Activated CD4-positive, alpha-beta T cell treated with anti-CD3 and anti-CD28 coated beads for 24 hours (primary cell): ENCODE measurements at places on chromosomes 16 and 17.

DNA sequence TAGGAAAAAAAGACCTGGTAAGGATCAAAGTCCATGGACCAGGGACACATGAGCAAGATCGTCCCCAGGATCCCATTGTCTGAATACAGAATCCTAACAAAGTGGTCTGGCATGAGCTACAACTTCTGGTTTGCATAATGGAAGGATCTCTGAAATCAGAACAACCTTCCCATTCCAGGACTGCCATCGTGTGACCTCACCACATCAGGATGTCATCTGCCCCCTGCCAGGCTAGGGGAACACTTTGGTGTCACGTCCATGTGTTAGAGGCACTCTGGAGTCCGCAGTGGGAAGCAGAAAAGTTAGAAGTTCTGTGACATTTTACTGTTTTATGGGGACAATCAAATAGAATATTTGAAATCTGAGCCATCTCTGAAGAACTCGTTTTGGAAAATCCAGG lies 160.7 kb downstream of the RGS9 start:
- no peak for DNase-seq

DNA sequence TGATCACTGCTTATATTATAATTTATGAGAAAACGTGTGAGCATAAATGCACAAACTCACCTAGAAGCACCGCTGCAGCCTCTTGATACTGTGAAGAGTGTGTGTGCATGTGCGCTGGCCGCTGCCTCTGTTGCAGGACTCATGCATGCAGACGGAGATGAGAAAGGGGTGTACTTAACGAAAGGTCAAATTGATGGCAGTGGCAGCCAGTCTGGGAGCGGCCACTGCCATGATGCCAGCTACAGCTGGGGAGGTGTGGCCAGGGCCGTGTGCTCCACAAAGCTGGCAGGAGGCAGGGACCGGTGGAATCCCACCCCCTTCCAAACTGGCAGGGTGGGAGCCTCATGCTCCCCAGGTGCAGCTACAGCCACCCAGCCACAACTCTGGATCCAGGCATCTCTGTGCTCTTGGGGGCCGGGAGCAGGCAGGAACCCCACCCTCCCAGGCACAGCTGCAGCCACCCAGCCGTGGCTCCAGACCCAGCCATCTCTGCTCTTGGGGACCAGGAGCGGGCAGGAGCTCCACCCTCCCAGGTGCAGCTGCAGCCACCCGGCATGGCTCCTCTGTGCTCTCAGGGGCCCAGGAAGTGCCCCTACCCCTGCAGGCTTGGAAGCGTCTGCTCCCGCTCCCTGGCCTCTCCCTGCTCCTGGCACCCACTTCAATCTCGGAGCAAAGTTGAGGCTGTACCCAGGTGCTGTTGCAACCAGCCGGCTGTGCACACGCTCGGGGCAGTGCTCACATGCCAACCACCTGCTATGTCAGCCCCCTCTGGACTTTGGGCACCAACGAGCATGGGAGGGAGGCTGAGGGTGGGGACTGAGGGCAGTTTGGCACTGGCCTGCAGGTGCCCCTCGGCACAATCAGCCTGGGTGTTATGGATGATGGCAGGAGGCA lies 77.5 kb upstream of the CHMP6 start:
- DNase-seq = no peak

GRCh38 chr17:31327534-31328159 lies 6.2 kb upstream of the EVI2A start:
- DNase-seq = no peak

DNA sequence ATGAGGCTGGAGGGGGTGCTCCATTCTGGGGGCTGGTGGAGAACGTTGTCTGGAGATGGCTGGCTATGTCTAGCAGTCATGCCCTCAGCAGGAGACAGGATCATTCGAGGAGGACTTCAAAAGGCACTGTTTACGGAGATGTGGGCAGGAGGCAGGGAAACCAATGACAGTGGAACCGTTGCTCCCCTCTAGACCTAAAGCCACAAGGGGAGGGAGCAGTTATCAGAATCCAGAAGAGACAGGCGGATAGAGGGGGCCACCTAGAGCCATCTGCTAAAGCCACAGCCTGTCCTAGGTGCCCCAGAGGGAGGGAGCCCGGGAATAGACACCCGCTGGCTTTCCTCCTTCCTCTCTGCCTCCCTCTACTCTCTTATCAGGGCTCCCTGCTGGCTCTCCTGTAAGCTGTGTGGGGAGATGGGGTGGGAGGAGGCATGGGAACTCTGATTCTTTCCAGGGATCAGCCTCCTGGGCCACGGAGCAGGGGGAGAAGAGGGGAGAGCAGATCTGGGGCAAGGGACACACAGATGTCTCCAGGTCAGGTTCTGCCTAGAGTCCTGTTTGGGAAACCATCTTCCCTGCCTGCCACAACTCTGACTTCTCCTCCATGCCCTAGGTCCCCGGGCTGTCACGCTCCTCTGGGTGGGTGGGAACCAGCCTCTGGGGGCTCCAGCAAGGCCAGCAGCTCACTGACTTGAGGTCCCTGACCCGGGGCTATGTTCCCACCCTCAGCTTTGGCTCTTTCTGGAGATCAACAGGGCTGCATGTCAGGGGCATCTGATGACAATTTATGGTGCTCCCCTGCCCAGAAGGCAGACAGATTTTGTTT lies 42.3 kb downstream of the IRX3 start:
- DNase-seq = no peak

GRCh38 chr16:65281586-65281985 lies 159.7 kb upstream of the CDH11 start:
- no peak for DNase-seq

DNA sequence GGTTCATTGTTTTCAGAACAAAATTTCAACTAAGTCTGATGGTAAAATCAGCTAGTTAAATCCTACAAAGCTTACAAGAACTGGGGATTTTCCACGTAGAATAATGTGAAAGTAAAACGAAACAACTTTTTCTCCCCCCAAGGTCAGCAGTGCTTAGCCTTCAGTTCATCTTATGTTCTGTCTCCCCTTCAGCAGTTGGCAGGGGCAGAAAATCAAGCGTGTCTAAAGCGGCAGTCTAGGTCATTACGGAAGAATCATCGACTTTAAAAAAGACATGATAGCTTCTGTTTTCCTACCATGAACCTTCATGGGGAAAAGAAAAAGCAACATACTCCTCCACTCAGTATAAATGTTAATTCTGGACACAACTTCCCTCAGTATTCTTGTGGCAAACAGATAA lies 50.7 kb downstream of the GNA13 start:
- DNase-seq = no peak

- no peak for DNase-seq
These were observed 14.6 kb downstream of the SMTNL2 start for GRCh38 chr17:4598776-4599504.

DNA sequence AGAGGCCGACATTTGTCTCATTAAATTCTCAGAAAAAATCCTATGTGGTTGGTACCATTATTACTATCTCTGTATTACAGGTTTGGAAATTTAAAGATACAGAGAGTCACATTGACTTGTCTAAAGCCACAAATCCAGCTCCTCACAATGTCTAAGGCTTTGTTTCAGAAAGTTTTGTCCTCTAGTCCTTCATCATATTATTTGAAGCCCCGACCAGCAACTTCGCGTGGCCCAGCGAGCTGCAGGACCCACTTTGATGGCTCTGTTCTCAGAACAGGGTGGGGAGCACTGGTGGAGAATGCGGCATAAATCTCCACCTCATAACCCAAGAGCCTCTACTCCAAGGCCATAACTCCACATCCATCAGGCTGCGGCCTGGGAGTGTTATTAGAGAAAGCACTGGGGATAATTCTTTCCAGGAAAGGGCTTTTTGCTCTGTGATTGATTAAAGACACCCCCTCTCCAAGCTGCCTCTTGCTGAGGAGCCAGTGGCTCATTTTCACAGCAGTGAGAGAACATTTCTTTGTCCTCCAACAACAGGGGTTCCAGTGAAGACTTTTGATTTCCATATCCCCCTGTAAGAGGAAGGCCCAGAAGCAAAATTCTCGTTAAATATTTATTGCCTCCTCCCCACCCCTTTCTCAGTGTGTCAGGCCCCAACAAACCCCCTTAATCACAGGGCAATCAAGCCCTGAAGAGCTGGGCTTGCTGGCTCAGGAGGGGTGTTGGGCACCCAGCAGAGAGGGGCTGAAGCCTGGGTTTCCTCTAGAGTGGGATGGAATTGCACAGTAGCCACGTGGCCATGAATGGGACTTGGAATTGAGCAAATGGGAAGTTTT lies 113.7 kb upstream of the CDH11 start:
- DNase-seq = no peak

DNA sequence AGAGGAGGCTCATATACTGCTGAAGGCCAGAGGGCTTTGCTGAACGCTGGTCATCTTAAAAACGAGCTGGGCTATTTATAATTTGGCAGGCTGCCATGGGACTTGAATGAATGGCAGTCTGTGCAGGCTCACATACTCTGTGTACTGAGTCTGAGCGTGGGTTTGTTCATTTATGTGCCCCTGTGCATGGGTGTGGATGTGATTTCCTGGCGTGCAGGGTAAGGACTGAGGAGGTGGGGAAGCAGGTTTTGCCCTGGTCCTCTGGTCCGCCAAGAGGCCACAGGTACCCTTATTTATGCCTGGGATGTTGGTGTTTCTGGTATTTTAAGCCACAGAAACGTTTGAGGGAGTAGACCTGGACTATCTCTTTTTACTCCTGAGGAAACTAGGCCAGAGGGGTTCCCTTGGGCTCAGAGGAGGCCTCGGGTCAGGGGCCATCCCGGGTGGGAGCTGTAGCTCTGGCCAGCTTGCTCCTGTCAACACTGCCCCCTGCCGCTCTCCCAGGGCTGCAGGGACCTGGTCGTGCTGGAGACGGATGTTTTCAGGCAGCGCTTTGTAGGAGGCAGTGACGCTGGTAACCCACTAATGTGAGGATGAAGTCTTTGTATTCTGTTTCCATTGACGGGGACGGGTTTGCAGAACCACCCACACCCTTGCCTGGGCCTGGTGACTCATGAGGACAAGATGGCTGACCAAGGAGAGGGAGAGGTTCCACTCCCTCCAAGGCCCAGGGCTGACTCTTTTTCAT lies 184.4 kb downstream of the MSI2 start:
- DNase-seq = peak; percentile 70

- DNase-seq = no peak
These were observed 46.6 kb upstream of the LYRM9 start for GRCh38 chr17:27939474-27940465.

- no peak for DNase-seq
These were observed 34.4 kb upstream of the RGS9 start for GRCh38 chr17:65102788-65103187.

GRCh38 chr17:32570081-32570396 lies 83.2 kb downstream of the CDK5R1 start:
- no peak for DNase-seq
